ENCODE measurements at places on chromosomes 4 and X.

DNA sequence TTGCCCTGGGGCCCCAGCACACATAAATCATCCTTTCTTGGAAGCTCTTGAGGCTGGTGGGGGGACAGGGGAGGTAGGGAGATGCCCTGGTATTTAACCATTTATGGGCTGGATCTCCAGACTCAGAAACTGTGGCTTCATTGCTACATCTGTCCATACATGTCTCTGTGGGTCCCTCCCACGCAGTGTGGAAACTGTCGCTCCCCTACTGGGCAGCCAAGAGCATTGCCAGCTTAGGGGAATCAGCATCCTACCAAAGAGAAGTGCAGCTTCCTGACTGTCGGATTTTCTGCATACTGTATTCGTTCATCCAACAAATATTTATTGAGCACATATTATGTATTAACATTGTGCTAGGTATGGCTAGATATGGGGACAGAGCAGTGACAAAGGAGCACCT, 3.7 kb downstream of the GRIPAP1 start:
- DNase-seq: no peak

- DNase-seq: no peak
Observed at GRCh38 chr4:107546638-107547037, 173.4 kb downstream of the PAPSS1 start.

GRCh38 chrX:153603131-153603656, 4.3 kb upstream of the CCNQ start:
- DNase-seq: no peak

- no peak for DNase-seq
Observed at GRCh38 chr4:39770005-39770404, 72.1 kb downstream of the UBE2K start.

DNA sequence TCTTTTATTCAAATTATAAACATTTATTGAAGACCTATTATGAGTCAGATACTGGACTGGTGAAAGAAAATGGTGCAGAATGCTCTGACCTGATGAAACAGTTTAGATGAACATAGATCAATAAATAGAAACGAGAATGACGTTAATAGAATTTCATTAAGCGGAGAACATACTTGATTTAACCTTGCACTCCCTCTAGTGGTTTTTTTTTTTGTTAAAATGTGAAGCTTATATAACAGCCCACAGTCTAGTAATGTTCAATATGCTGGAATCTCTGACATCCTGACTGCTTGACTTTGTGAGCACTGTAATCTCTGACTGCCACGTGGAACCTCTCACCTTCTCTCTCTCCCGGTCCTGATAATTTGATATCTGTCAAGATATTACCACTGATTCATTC, 32.3 kb downstream of the HDAC8 start:
- DNase-seq: peak; percentile 17

DNA sequence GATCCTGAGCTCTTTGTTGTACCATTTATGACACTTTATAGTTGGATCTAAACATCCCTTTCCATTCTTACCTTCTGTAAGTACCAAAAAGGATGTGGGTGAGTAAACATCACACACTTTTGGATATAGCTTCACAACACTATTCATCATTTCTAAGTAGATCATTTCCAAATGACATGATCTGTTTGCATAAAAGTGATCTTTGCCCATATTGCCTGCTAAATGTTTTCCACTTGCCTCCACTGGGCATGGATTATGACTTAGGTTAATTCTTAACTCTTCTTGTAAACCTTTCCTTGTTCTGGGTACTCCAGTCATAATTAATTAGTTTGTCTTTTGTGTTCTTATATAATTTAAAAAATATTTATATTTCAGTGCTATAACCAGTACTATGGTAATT, 244.9 kb upstream of the AGA start:
- no peak for DNase-seq

DNA sequence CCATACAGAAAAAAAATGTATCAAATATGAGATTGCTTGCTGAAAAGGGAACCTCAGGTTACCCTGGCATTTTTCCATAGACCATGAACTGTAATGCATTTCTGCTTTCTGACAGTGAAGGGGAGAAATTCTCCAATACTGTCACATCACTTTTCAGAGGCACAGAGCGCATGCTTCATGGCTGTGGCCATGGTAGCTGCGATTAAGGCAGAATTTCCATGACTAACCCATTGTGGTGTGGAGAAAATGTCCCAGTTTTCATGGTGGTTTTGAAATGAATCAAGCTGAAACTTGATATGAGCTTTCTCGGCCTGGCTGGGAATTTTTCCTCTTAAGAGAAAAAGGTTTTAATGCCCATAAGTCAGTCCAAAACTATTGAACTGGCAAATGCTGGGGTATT, 39.5 kb upstream of the MAP3K15 start:
- DNase-seq: no peak

GRCh38 chrX:51893931-51894696, 691 bp downstream of the MAGED1 start:
- no peak for DNase-seq

DNA sequence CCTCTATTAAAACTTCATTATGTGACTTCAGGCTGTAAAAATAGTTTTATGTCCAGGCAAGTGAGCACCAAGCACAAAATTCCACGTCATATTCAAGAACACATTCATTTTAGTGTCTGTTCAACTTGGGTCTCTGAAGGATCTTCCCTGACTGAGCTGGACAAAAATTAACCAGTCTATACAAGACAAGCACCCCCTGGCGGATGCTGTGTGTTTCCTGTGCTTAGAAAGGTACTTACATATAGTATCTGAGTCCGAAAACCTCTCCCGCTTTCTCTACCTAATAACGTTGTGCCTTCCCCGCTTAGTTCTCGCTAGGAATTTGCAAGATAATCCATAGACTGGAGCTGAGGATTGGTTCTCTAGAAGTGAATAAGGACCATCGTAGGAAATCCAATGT, 2214.5 kb upstream of the TENM3 start:
- no peak for DNase-seq

- DNase-seq: no peak
Observed at GRCh38 chr4:106104276-106104675, 209.0 kb downstream of the NPNT start.

DNA sequence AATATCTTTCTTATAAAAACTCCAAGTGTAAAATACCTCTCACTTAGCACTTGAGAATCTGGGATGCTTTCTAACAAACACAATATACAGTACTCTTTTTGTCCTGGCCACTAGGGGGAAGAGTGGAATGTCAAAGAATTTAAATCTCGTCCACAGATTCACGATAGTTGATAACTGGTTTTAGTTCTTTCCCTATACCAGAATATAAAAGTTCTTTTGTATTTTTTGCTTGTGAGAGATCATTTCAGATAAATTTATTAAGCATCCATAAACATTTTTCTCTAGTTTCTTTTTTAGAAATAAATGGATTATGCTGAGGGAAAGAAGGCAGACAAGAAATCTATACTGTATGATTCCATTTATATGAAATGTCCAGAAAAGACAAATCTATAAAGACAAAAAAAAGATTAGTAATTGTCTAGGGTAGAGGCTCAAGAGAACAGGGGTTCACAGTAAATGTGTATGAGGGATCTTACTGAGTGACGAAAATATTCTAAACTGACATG, 50.4 kb downstream of the MGARP start:
- peak; percentile 37 for DNase-seq

DNA sequence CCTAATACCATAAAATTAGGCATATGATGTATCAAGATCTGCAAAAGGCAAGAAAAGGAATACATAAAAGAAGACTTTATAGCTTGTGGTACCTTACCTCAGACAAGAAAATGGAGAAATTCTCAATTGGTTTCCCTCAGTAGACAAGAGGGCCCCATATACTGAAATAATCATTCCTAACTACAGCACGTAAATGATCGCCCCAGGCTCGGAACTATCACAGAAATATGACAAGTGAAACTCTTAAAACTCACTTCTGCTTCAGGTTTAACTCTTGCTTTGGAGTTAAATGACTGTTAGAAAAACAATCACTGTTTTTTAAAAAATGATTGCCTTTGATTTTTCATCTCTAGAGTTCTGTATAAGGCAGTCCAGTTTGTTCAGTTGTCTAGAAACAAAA, 38.6 kb upstream of the NAP1L5 start:
- no peak for DNase-seq

GRCh38 chr4:11011249-11011648, 326.7 kb upstream of the CLNK start:
- DNase-seq: peak; percentile 6

DNA sequence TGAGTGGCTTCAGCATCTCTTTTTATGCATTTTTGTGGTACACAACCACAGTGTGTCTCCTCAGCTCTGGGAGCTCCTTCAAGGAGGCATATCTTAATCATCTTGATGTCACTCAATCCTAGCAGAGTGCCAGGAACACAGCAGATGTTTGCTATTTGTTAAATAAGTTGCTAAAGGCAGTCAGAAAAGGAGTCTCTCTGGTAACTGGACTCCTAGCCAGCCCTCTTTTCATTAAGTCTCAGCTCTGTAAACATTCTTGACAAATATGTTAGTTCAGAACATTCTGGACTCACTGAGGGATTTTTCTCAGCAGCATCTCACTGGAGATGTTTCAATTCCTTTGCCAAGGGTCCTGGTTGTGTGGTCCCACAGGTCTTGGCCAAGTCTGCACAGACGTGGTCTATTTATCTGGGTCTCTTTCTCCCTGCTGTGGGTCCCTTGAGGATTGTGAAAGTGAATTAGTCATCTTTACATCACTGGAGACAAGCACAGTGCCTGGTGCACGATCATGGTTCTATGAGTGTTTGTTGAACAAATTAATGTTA, 20.3 kb upstream of the FAM9C start:
- DNase-seq: no peak

DNA sequence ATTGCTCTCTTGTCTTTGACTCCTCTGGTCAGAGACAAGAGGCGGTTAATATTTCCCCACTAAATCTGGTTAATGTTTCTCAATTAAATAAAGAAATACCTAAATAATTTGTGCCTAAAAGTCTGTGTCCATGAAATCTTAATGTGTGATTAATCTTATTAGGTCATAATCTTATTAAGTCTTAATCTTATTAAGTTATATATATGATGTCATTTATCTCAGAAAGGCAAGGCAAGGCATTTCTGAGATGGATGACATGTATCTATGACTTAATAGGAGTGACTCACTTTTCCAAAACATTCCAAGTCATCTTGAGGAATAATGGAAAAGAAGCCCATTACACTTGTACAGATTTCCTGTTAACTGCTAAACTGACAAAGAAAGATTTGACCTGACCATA, 74.7 kb downstream of the TRAM1L1 start:
- no peak for DNase-seq

DNA sequence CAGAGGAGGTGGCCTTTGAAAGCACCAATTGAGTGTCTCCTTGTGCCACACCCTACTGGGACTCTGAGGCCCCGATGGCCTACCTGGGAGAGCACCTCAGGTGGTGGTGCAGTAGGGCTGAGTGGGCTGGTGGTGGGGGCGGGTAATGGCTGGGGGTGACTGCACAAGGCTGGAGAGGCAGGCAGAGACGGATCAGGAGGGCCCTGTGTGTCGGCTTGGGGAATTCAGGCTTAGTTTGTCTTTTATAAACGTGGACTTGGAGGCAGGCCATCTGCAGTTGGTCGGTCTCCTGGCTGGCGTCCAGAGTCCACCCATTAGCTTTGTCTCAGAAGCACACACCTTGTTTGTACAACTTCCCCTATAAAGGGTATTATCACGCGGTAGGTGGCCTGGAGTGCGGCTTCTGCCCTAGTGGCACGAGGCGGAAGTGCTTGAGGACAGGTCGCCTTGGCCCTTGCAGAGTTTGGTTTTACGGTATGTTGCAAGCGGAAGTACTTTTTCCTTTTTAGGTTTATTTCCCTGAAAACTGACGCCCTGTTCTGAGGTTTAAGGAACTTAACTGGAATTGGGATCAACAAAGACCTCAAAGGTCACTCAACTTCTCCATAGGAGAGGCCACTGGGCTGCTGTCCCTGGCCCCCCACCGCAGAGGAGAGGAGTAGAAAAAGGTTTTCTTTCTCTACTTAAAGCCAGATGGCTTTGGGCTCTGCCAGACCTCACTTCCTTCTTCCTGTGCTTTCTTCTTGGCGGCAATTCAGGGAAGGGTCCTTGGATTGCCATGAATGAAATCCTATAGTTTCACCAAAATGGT, 8.0 kb downstream of the TBC1D14 start:
- DNase-seq: peak; percentile 83

DNA sequence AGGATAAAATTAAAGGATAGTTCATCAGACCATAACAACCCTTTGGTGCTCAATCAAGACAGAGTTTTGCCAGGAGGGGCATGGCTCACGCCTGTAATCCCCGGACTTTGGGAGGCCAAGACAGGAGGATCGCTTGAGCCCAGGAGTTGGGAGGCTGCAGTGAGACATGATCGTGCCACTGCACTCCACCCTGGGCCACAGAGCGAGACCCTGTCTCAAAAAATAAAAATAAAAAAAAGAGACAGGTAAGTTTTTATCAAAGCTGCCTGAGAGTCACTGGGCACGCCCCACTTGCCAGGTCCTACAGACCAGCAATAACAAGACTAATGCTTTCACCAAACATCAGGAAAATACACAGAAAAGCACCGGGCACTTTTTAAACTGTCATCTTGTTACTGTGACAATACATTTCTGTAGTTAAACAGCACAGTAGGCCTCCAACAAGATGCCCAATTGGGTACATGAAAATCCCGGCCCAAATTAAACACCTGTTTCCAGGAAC, 765 bp downstream of the CFAP97 start:
- no peak for DNase-seq

- no peak for DNase-seq
Observed at GRCh38 chr4:116585246-116585645, 500.1 kb downstream of the TRAM1L1 start.

- no peak for DNase-seq
Observed at GRCh38 chrX:40062525-40063155, 35.1 kb downstream of the BCOR start.

- DNase-seq: no peak
Observed at GRCh38 chr4:15717086-15717485, 14.2 kb downstream of the BST1 start.

DNA sequence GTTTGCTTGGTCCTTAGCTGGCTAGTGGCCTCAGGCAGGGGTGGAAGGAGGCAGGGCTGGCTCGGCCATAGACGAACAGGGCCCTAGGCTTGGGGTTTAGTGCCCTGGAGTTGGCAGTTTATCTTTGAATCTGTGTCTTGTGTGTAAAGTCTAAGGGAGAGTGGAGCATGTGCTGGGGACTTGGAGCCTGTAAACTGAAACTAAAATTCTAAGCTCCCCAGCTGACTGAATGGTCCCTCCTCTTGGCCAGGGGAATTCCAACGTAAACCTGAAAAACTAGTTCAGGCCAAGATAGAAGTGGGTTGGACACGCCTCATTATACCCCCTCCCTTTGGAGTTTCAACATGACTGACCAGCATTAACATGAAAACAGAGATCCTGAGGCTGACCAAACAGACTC, 46.1 kb upstream of the GPR78 start:
- no peak for DNase-seq
